NCI-H524 (cell line): ENCODE measurements at places on chromosomes 7 and 10.
A peak's percentile ranks its signal among the peaks of the same experiment; 100 is the strongest.

DNA sequence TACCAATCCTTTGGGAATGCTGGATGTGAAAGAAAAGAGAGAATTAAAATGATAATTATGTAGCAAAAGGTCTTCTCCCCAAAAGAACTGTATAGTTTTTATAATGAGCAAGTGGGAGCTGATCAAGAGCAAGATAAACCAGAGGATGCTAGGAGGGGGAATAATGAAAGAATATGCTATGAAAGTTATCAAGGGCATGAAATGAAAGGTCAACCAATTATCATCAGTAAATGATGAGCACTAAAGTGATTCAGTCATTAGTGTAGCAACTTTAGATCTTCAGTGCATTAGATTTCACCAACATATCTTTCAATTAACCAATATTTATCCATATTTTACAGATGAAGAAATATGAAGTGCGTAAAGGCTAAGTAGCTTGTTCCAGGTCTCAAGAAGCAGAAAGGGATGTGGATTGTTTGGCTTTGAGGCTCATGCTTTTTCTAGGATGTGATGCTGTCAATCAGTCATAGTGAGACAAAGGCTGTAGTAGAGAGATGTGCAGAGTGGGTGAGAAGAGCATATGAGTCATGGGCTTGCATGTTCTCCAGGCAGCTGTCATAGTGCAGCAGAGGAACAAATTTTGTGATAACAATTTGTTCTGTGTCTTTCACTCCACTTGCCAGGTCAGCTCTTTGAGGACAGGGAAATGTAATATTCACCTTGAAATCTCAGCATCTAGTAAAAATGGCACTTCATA lies 5.7 kb upstream of the OR2F2 start:
- no peak for DNase-seq

GRCh38 chr7:28675429-28675828 lies 263.1 kb downstream of the CREB5 start:
- no peak for DNase-seq

- DNase-seq, result no peak
These were observed 88.1 kb upstream of the IGFBP3 start for GRCh38 chr7:46009211-46009610.

GRCh38 chr10:79444199-79445119 lies 965 bp downstream of the ZCCHC24 start:
- peak; percentile 39 for DNase-seq

- DNase-seq, result no peak
These were observed 303.1 kb upstream of the NPSR1 start for GRCh38 chr7:34354899-34355298.

DNA sequence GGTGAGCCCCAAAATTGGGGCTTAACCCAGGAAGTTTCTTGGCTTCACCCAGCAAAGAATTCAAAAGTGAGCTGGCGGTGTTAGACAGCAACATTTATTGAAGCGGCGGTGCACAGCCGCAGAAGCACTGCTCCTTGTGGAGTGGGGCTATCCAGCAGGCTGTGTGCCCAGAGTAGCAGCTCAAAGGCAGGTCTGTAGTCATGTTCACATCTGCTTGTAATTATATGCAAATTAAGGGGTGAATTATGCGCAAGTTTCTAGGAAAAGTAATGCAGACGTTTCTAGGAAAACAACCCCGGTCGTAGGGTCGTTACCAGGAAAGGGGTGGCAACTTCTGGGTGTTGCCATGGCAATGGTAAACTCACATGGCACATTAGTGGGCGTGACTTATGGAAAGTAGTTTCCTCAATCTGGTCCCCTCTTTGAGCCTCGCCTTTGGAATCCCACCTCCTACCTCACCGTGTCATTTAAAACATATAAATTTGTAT lies 13.7 kb upstream of the KBTBD2 start:
- peak; percentile 68 for DNase-seq

GRCh38 chr7:51772190-51772589 lies 455.6 kb upstream of the COBL start:
- DNase-seq, result no peak

DNA sequence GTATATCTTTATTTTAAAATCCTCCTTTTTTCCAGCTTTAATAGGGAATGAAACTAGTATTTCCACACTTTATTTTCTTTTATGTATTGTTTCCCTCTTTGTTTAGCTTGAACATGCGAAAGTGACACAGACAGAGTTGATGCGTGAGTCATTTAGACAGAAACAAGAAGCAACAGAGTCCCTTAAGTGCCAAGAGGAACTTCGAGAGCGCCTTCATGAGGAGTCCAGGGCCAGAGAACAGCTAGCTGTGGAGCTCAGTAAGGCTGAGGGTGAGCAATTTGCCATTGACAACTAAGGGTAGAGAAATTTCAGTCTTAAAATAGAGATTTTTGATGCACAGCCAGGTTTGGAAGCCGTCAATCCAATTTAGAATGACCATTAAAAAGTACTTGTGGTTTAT lies 73.1 kb downstream of the CYP51A1 start:
- DNase-seq, result no peak

GRCh38 chr7:49805371-49806007 lies 32.1 kb downstream of the VWC2 start:
- DNase-seq, result no peak
